Activated CD4-positive, alpha-beta T cell treated with anti-CD3 and anti-CD28 coated beads, Interleukin-10, Interleukin-2, amounts not matched to agents 100 ng/mL and 50 ng/mL, durations not matched to agents 16 hours and 8 hours (primary cell): ENCODE measurements at places on chromosomes 2 and 18.

- DNase-seq: no peak
Observed at GRCh38 chr2:69742322-69742952, 503 bp downstream of the ANXA4 start.

DNA sequence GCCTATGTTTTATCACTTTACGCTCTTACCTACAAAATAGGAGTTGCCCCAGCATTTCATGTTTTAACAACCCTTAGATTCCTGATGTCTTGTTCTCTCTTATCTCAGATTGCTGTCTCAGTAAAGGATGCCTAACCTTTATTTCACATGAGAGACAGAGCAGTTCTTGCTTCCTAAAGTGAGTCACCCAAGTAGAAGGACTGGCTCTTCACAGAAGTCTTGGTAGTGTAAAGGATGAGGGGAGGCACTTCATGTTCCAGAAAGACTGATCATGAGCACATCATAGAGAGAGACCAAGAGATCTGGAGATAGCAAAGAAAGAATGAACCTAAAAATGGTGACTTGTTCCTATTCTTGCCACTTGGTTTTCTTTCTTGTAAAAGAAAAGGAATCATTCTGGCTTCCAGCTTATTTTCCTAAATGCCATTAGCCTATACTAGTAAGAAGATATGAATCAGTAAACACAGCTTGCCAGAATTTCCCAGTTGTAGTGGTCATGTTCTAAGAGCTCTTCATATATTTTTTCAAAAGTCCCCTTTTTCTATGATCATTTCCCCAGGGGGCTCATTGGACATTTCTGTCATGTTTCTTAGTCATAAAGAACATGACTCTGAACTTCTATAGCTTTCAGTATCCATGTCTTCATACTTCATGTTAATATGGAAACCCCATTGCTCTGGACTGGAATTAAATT lies 54.9 kb downstream of the MAPRE2 start:
- DNase-seq: no peak

GRCh38 chr2:88416016-88416663 lies 36.4 kb downstream of the FOXI3 start:
- DNase-seq: no peak

DNA sequence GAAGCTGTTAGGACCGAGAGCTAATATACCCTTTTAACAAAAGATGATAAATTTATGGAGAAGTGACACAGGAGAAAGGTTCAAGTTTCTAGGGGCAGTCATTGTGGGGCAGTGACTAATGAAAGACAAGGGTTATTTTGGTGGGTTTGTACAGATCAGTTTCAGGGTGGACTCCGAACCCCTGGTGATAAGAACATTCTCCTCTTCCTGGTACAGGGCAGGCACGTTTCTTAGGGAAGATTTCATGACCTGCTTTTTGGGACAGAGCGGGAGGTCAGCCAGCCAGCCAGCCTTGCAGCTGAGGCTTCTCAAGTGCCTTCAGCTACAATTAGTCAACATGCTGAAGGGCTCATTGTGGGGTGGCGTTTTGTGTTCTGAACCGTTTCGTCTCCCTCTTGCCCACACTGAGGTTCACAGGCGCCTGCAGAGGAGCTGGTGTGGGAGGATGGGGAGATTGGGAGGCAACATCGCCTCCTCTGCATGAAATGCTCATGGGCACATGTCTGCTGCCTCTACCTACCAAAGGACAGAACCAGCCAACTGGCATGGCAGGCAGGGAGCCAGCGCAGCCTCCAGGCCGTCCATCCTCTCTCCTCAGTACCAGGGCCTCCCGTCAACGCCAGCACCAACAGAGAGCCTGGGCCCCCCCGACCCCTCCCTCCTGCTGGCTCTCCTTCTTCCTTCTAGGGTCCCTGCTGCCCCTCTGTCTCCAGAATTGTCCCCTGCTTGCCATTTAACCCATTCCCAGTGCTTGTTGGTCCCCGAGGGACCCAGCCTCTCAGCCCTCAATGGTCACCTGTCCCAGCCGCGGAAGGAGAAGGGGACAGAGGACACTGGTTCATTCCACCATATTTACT lies 9.6 kb downstream of the CHMP1B start:
- DNase-seq: no peak

DNA sequence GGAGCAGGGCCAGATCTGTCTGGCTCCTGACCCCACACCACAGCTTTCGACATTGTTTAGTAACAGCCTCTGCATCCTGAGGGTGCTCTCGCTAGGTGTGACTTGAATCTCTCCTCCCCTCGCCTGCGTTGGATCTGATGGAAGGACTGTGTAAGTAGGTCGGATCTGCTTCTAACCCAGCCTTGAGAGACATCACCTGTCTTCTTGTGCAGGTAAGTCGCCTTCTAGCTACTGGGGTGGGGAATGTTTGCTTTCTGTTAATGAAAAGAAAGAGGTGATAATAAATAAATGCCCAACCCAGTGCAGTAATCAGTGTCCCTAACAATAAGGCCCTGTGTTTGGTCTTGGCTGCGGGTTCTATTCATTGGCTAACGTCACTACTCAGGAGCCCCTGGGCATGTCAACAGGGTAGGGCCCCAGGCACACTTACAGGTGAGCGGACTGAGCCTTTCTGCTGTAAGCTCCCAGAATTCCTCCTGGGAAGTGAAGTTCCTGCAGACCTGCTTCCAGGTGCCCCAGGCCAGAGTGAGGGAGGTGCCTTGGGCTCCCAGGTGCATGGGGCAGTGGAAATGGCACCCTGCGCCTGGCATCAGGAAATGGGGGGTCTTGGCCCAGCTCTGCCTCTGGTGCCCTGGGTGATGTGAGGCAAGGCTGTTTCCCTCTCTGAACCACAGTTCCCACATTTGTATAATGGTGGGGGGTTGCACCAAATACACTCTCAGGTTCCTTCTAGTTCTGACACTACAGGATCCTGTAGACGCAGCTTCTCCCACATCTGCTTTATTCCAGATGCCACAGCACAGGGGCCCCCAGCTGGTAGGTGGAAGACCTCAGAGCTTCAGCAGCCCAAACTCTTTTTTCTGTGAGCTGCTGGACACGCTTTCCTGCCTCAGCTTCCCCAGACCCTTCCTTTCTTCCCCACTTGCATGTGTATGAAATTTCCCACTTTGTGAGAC lies 11.2 kb upstream of the FOSL2 start:
- DNase-seq: no peak

DNA sequence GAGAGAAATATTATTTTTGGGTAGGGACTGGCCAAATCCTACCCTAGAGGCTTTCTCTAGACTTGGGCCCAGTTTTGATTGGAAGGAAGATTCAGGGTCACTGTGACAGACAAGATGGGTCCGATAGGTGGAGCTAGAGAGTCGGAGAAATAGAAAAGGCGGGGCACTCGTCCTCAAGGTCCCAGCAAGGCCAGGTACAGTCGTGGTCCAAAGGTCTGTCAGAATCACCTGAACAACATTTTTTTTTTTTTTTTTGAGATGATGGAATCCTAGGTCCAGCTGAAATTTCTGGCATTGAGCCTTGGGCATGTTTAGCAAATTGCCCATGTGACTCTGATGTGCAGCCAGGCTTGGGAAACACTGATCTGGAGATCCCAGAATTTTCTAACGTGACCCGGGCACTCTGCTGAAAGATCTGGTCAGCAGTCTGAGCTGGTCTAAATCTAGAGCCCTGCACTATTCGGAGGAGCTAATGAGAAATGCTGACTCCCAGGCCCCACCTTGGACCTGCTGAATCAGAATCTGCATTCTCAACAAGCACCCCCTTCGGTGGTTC lies 23.0 kb upstream of the NTSR2 start:
- peak; percentile 82 for DNase-seq

GRCh38 chr2:134690629-134691215 lies 28.1 kb downstream of the TMEM163 start:
- DNase-seq: no peak

DNA sequence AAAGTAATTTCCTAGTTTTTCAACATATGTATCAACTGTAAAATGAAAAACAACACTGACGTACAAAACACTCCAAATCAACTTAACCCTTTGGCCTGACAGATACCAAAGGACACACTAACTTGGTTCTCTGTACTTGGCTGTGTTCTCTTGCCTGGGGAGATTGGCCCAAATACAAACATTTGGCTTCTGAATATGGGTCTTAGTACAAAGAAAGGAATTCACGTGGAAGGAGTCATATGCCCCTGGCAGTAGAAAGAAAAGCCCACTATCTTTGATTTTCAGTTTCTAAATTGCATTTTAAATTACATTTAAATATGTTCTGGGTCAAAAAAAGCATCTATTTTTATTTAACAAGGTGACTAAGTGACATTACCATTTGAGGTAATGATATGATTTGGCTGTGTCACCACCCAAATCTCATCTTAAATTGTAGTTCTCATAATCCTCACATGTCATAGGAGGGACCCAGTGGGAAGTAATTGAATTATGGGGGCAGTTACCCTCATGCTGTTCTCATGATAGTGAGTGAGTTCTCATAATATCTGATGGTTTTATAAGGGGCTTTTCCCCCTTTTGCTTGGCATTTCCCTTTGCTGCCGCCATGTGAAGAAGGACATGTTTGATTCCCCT lies 153.6 kb upstream of the CCDC195 start:
- DNase-seq: no peak

- no peak for DNase-seq
Observed at GRCh38 chr18:21963336-21963735, 206.1 kb upstream of the GATA6 start.
